Activated CD4-positive, alpha-beta T cell treated with anti-CD3 and anti-CD28 coated beads, Interleukin-2, Interleukin-4, amounts not matched to agents 100 ng/mL and 50 ng/mL, durations not matched to agents 16 hours and 8 hours (primary cell): ENCODE measurements at places on chromosomes 11 and 22.

GRCh38 chr11:64259533-64260067 lies 8.3 kb downstream of the PLCB3 start:
- DNase-seq = no peak

GRCh38 chr11:43947815-43948214 lies 5.4 kb downstream of the C11orf96 start:
- DNase-seq = no peak

DNA sequence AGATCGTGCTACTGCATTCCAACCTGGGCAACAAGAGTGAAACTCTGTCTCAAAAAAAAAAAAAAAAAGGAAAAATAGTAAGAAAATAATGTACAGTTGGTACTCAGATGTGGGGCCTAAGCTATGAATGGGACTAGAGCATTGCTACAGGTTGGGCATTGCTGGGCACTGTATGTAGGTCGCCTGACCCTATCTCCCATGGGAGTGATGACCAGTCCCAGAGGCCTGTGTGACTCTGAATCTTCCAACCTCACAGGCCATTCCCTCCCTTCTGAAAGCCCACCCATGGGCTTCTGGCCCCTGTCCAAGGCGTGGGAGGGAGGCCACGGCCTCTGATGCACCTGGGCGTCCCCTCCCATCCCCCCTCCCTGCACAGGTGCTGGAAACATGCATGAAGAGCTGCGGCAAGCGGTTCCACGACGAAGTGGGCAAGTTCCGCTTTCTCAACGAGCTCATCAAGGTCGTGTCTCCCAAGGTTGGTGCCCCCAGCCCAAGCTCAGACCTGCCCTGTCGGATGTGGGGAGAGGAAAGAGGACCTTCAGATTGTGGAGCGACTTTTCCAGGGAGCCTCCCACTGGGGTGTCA lies 9.5 kb downstream of the GGA1 start:
- no peak for DNase-seq

GRCh38 chr11:102669664-102670063 lies 35.9 kb downstream of the MMP27 start:
- DNase-seq = no peak

DNA sequence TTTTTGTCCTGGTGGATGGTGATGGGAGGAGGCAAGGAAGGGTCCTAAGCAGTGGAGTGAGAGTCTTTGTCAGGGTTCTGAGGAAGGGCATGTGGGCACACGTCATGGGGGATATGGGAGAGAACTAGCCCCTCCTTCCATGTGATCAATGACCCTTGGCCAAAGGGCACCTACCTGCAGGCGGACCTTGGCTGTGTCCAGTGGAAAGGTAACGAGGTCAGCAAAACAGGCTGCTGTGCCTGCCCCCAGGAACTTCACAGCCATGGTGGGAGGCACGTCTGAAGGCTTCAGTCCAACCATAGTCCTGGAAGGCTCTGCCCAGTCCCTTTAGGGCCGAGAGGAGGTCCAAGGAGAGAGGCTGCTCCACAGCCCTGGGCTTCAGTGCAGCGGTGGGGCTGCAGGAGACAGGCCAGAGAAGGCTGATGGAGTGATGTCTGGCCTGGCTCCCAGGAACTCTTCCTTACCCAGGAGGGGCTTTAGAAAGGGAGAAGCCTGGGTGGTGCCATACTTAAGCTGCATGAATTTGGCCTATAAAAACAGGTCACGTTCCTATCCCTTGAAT lies 2.1 kb downstream of the UCP3 start:
- DNase-seq = no peak

- no peak for DNase-seq
These were observed 118.7 kb upstream of the SORL1-AS1 start for GRCh38 chr11:121571506-121571905.

DNA sequence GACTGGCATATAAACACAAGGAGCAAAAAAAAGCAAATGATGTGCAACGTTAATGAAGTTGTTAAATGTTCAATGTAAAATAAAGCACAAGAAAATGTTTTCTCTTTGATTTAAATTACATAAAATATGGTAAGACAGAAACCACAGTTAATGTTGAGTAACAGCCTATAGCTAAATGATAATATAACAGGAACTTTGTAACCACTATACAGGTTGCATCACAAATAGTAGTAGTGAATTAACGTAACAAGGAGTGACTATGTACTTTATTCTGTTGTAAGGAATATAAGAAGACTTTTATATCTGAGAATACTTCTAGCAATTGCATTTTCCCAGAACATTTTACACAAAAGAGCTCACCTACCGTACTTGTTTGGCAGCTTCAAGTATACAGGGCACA lies 16.9 kb downstream of the SAAL1 start:
- no peak for DNase-seq

DNA sequence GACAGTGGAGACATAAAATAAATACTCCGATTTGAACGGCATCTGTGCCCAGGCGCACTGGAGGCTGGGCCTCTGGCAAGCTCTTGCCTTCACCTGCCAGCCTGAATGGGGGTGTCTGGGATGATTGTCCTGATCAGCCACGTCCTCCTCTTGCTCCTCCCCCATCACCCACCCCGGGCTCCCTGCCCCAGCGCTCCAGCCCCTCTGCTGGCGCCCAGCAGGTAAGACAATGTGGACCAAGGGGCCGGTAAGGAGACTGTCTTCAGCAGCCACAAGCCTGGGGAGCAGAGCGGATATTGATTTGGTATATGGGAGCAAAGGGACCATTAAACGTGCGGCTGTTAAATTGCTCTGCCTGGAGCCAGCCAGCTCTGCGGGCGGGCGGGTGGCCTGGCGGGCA lies 24.9 kb downstream of the WNT11 start:
- no peak for DNase-seq
